NCI-H2171 (cell line): ENCODE measurements at places on chromosomes 1 and 21.

- DNase-seq: no peak
Measured at GRCh38 chr1:54354899-54355298, 51.3 kb downstream of the SSBP3 start.

- DNase-seq: no peak
Measured at GRCh38 chr1:201136355-201137023, 9.5 kb upstream of the ASCL5 start.

DNA sequence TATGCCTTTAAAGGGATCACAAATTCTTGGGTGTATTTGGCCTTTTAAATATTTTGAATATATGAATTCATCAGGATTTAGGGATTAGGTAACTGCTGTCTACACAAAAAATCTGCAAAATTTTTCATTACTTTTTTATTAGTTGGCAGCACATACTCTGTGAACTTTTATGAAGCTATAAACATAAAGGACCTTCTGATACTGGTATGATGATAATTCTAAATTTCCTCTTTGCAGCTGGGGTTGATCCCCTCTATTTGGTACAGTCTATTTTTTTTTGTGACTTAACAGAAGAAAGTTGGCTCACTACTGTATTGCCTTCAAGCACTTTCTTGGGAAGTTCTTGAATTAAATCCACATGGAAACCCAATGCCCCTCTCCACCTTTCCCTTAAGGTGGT is 416.1 kb downstream of the LMO4 start:
- DNase-seq: no peak

- DNase-seq: peak; percentile 56
Measured at GRCh38 chr1:95309031-95309471, 75.0 kb downstream of the RWDD3 start.

GRCh38 chr1:182620924-182621585 is 16.9 kb upstream of the RGS16 start:
- no peak for DNase-seq

GRCh38 chr1:202117898-202118371 is 4.8 kb upstream of the GPR37L1 start:
- DNase-seq: no peak

DNA sequence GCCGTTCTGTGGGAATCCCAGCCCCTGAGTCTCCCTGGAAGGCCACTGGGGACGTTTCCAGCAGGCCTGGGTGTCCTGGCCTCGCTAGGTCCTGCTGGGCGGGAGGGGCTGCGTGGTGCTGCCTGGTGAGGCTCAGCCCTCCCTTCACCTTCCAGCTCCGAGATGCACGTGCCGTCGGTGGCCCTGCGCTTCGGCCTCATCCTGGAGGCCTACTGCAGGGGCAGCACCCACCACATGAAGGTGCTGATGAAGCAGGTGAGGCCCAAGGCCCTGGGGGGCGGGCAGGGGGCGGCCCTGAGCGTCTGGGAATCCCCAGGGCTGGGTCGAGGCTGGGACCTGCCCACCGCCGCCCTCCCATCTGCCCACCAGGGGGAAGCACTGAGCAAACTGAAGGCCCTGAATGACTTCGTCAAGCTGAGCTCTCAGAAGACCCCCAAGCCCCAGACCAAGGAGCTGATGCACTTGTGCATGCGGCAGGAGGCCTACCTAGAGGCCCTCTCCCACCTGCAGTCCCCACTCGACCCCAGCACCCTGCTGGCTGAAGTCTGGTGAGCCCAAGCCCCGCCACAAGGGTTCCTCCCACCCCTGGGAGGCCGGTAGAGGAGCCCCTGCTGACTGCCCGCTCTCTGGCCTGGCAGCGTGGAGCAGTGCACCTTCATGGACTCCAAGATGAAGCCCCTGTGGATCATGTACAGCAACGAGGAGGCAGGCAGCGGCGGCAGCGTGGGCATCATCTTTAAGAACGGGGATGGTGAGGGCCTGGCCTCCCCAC is 70.3 kb downstream of the PIK3CD start:
- DNase-seq: peak; percentile 7

DNA sequence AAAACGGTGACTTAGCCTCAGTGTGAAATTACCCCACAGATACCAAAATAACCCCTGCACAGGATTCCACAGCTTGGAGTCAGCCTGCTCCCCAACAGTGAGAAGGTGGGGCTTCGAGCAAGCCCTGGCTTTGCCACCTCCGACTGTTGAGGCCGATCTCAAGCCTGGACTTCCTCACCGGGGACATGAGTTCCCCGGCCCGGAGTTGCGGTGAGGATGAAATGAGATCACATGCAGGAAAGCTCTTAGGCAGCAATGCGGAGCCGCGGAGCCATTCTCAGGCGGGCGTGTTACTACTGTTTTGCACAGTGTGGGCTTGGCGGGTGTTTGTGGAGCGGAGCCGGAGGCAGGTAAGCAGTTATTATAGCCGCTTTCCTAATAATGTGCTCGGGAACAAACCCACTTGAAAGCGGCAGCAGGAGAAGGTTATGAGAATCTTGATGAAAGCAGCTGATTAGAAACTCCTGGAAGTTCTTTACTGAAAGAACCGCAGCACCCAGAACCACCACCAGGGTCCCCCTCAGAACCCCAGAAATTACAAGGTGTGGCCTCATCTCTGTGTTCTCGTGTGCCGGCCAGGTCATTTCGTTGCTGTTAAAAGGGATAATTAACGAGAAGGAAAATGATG is 3.9 kb upstream of the CLSTN1 start:
- DNase-seq: no peak

DNA sequence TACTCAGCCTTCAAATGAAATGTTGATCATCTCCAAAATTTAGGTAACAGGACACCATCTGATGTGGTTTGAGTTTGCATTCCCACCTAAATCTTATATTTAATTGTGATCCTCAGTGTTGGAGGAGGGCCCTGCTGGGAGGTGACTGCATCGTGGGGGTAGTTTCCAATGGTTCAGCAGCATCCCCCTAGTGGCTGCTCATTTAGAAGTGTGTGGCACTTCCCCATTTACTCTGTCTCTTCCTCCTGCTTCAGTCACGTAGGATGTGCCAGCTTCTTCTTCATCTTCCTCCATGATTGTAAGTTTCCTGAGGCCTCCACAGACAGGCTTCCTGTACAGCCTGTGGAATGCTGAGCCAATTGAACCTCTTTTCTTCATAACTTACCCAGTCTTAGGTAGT is 731.2 kb downstream of the USP25 start:
- no peak for DNase-seq

DNA sequence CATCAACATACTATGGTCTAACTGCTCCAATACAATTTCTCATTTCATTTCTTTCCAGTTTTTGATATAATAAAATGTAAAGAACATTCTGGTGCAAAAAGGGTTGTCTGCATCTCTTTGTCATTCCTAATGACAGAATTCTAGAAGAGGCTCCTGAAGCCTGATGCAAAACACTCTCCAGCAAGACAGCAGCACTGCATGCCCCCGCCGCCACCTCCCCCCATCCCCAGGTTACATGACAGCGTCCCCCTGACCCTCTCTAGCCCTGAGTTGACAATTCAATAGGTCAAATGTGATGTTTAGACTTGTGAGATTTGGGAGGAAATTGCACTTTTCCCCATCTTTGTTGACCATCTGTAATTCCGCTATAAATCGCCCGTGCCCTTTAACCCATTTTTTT is 64.6 kb upstream of the C1orf21 start:
- DNase-seq: no peak

DNA sequence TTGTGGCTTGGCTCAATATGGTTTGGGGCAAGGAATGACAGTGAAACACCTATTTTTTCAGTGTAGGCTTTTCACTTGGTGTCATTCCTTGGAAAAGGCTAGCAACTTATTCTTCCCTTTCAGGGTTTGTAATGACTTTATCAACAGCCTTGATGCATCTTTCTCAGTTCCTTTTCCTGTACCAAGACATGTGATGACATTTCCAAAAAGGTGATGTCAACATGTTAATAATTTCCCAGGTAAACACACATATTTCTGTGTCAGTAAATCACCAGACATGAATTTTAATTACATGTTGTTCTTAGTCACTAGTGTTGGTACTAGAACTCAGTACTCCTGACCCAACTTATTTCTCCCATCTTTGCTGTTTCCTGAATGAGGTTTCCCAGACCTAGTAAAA is 37.8 kb upstream of the RRP15 start:
- DNase-seq: no peak

DNA sequence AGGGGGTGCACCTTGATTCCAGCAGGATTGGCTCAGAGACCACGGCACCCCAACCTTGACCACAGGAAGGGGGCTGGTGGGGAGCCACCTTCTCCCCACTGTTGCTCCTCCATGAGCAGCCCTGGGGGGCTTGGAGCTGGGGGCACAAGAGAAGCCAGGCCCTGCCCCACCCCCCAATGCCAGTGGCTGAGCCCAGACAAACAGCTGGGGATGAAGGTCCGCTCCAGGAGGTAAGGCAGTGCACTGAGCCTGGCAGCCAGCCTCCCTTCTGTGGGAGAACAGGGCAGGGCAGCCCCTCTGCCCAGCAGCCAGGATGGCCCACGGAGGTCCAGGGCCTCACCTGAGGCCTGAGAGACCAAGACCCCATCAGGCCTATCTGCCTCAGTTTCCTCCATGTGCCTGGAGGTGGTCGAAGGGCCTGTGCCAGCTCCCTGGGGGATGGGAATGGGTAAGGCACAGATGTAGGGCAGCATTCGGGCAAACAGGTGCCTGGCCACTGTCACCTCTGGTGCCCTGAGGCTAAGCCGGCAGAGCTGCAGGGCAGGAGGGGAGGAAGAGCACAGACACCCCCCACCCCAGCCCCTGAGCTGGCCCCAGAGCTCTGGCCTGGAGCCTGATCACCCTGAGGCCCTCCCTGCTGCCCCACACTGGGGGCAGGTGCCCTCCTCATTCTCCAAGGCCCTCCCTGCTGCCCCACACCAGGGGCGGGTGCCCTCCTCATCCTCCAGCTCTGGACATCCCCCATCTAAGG is 7.1 kb downstream of the ITGB2 start:
- no peak for DNase-seq
